MM.1S (cell line): ENCODE measurements at places on chromosomes 2 and 18.
A peak's percentile ranks its signal among the peaks of the same experiment; 100 is the strongest.

GRCh38 chr2:223069988-223070387 is 18.0 kb downstream of the KCNE4 start:
- DNase-seq = no peak

DNA sequence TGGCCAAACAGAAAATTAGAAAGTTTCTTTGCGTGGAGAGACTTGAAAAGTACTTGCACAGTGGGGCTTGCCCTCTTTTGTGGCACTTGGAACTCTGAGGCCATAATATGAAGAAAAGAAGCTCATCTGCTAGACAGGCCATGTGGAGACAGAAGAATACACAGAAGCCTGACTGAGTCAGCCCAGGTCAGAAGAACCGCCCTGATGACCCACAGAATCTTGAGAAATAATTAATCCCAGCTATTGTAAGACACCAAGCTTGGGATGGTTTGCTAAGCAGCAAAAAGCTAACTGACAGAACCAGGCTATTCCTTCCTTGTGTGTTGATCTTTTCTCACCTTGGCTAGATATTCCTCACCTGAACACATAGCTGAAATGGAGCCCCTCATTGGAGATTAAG is 33.7 kb downstream of the G6PC2 start:
- DNase-seq = no peak

DNA sequence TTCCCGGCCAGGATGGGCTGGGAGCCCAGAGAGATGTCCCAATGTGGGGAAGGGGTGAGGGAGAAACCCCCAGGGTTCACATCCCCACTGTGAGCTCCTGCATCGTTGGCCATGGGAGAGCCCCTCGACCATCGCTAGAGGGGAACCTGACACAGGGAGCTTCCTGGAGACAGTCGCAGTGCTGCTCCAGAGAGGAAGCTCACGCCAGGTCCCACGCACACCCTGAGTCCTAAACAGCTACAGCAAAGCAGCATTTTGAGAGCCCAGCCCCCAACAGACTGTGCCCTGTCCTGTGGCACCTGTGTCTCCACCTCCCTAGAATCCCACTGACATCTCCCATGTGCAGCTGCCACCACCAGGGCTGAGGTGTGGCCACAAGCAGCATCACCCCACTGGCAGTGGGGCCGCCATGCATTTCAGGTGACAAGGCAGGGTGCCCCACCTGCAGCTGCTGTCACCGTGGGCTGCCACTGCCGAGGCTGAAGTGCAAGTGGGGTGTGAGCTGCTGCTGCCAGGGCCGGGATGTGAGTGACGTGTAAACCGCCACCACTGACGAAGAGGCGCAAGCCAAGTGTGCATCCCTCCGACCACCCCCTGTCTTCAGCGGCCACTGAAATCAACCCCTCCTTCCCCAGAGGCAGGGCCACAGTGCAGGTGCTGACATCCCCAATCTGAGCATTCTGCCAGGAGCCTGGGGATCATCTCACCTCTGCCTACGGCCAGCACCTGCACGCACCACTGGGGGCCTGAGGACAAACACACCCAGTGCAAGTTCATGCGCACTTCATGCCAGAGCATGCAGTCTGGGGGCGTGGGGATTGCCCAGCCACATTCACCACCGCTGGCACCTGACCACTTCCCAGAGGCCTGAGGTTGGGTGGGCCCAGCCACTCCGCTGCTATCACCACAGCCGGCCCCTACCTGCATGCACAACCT is 467.7 kb upstream of the SALL3 start:
- no peak for DNase-seq

GRCh38 chr18:77056344-77057005 is 76.1 kb downstream of the MBP start:
- no peak for DNase-seq

- no peak for DNase-seq
These were observed 309.2 kb downstream of the AGAP1 start for GRCh38 chr2:235803028-235803427.

DNA sequence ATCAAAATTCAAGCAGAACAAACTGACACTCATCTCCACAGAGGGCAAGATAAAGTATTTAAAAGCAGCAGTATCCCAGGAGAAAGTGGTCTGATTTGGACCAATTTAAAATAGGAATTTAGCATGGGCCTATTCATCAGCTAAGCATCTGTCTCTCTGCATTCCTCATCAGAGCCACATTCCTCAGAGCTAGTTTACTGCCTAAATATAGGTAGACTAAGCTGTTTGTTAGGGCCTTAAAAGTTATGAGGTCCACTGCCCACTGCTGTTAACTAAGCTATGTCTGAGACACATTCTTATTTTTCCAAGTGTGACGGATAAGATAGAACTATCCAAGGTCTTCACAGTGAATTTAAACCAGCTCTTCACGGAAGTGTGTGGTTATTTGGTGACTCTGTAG is 17.6 kb downstream of the NEB start:
- no peak for DNase-seq

- peak; percentile 77 for DNase-seq
These were observed 20.8 kb downstream of the SP140L start for GRCh38 chr2:230347659-230348305.

DNA sequence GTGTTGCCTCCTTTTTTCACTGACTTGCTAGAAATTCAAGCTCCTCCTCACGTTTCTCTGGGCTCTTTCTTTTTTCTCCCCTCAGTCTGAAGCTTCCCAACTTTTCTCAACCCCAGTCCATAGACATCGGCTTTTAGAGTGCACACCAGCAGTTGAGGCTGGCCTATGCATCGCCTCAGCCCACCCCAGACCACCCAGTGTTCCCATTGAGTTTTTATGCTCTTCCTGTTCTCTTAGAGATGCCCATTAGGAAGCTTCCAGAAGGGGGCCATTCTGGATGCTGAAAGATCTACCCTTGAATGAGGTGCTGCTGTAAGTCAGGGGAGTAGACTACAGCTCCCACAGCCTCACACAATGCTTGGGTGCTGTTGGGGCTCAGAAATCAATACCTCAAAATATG is 12.0 kb upstream of the GYPC start:
- no peak for DNase-seq

- DNase-seq = no peak
These were observed 534.6 kb upstream of the TMEFF2 start for GRCh38 chr2:192729369-192729768.

GRCh38 chr2:120613742-120614571 is 121.7 kb upstream of the GLI2 start:
- DNase-seq = no peak

DNA sequence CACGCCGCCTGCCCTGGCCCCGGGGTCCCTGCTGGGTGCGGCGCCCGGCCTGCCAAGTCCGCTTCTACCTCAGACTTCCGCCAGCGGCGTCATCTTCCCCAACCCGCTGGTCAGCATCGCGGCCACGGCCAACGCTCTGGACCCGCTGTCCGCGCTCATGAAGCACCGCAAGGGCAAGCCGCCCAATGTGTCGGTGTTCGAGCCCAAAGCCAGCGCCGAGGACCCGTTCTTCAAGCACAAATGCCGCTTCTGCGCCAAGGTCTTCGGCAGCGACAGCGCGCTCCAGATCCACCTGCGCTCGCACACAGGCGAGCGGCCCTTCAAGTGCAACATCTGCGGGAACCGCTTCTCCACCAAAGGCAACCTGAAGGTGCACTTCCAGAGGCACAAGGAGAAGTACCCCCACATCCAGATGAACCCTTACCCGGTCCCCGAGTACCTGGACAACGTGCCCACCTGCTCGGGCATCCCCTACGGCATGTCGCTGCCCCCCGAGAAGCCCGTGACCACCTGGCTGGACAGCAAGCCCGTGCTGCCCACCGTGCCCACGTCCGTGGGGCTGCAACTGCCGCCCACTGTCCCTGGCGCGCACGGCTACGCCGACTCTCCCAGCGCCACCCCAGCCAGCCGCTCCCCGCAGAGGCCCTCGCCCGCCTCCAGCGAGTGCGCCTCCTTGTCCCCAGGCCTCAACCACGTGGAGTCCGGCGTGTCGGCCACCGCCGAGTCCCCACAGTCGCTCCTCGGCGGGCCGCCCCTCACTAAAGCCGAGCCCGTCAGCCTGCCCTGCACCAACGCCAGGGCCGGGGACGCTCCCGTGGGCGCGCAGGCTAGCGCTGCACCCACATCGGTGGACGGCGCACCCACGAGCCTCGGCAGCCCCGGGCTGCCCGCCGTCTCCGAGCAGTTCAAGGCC is 13.7 kb downstream of the SALL3 start:
- no peak for DNase-seq

- DNase-seq = no peak
These were observed 433.5 kb upstream of the LRATD1 start for GRCh38 chr2:14199040-14199439.

GRCh38 chr2:228599297-228599696 is 417.8 kb upstream of the SPHKAP start:
- peak; percentile 15 for DNase-seq

- no peak for DNase-seq
These were observed 45.4 kb upstream of the PTMA start for GRCh38 chr2:231662811-231663457.

DNA sequence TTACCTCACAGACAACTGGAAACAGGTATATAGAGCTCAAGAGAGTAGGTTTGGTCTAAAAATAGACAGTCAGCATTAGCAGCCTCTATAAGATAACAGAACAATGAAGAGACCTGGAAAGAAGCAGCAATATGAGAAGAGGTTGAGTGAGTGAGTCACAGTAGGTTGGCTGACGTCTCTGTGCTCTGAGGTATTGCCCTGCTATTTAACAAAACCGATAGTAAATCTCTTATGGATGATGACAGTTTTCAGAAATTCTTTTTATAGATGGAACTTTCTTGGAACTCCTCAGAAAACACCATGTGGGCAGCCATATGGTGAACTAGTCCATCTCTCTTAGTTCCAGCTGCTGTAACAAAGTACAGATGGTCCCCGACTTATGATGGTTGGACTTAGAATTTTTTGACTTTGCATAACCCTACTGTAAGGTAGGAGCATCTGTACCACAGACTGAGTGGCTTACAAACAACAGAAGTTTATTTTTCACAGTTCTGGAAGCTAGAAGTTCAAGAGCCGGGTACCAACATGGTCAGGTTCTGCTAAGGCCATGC is 123.5 kb downstream of the MBD2 start:
- DNase-seq = no peak

DNA sequence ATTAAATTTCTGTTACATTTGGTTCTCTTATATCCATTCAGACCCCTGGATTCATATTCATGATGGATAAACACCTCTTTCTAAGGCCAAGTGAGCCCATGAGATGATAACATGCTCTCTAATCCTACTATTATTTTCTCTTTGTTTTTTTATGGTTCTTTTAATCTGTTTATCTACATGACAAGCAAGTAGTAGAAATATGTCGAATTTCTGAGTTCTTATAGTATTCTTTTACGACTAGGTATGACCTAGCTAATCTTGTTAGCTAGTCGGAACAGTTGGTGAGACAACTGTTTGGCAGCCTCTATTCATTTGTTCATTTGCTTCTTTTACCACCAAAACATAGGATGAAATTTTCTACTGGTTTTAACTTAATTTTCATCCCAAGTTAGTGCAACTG is 98.1 kb upstream of the SCG2 start:
- no peak for DNase-seq

DNA sequence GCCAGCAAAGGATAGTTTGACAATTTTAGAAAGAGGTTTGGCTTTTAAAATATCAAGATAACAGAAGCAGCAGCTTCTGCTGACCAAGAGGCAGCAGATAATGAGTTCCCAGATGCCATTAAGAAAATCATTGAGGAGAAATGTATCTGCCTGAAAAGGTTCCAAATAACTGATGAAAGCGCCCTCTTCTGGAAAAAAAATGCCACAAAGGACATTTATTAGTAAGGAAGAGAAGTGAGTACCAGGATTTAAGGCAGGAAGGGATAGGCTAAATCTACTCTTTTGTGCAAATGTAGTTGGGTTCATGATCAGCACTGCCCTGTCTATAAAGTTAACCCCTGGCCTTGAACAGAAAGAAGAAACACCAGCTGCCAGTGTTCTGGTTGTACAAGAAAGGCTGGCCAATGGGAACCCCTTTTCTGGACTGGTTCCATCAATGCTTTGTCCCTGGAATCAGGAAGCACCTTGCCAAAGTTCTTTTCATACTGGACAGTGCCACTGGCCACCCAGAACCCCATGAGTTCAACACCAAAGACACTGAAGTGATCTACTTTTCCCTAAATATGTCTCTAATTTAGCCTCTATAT is 40.6 kb downstream of the DHX57 start:
- DNase-seq = peak; percentile 34

- DNase-seq = no peak
These were observed 47.3 kb downstream of the QPCT start for GRCh38 chr2:37391711-37392110.

DNA sequence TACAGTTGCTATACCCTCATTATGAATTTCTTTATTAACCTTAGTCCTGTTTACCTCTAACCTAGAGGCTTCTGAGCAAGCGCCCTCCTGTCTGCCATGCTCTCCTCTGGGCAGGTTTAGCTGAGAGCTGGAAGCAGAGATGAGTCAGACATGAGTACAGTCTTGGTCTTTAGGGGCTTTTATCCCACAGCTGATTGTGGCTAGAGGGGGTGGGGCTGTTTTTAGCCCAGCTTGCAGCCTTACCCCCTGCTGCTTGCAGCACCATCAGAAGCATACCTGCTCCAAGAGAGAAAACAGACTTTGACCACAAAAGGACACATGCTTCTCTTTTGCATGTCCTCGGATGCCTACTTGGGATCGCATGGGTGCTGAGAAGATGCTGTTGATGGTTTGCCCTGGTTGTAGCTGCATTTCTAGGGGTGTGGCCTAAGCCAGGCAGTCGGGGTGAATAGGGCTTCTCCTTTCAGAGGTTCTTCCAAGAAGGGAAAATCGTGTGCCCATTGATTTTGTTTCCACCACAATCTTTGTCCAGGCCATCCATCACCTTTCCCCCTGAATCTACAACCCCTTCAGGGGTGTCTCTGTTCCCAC is 115.0 kb upstream of the LGALSL start:
- DNase-seq = no peak

DNA sequence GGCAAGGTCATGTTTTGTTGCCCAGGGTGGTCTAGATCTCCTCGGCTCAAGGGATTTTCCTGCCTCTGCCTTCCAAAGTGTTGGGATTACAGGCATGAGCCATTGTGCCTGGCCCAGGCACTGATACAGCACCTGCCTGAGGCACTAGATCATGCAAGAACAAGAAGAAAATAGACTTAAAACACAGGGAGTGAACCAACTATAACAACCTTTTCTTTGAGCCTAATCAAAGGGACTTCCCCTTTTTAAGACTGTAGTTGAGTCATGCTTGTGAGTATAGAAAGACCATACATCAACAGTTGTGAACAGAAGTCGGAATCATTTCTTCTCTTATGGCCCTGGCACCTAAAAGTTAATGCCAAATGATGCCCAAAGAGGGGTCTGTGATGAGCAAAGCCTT is 47.9 kb upstream of the MAPRE2 start:
- DNase-seq = no peak

DNA sequence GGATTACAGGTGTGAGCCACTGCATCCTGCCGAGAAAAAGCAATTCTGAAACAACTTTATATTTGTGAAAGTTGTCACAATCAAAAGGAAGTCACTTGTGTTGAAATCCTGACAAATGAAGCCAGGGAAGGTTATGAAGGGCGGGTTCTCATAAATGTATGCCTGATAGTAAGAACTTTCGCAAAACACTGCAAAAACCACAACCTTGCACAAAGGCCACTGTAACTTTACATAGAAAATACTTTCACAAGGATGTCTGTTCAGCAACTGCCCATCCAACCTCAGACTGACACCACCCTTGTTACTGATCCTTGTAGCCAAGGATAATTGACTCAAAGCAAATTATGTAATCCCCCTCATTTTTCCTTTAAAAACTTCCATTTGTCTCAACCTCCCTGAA is 90.6 kb downstream of the SLC4A3 start:
- no peak for DNase-seq
